Mammary epithelial cell (primary cell): ENCODE measurements at places on chromosomes 13 and 19. TPM values are rescaled to one million over a fixed set of nuclear protein-coding genes. Genes with fewer than 3 reads are reported as not detected.

The COX7A1 gene
- polyA plus RNA-seq = not detected

The KDELR1 gene
- polyA plus RNA-seq = 112 TPM

The MCF2L gene
- 0.10 TPM for polyA plus RNA-seq

The MISP gene
- polyA plus RNA-seq = 13.8 TPM

The KANK2 gene
- polyA plus RNA-seq = 14.7 TPM

The CCNA1 gene
- 34.6 TPM for polyA plus RNA-seq

The SYT5 gene
- polyA plus RNA-seq = 0.08 TPM

The PLIN3 gene
- polyA plus RNA-seq = 140 TPM

The TDRD12 gene
- polyA plus RNA-seq = 0.03 TPM

The NLRP7 gene
- polyA plus RNA-seq = not detected

The GJB2 gene
- polyA plus RNA-seq = 144 TPM
